ENCODE measurements at places on chromosomes 4 and X.

DNA sequence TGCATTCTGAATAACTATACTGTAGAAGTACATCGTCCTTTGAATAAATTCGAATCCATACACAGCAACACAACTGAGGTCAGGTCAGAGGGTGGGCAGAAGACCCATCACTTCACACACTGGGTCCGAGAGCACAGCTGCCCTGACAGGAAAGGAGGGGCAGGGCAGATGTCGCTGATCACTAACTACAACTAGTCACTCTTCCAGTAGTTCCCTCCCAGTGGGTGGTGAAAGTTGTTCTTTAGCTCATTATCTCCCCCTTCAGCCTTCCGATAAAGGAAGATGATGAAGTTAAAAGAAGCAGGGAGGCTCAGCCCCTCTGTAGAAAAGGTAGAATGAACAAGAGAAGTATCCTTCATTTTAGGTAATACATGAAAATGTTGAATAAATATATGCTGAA lies 278.9 kb downstream of the INPP4B start:
- DNase-seq: no peak

DNA sequence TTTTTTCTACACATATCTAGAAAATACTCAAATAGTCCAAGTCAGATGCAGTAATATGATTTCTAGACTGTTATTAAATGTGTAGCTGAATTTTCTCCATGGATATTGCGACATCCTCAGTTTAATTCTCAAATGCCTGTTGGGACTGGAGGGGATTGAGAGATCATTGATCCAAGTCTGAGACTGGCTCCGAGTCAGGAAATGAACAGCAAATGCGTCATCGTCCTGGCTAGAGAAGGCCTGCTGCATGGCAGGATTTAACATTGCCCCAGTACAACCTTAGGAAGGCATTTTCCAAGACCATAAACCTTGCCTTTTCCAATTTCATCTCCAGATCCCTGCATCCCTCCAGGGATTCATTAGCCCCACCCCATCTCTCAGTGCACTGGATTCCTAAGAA lies 56.6 kb upstream of the SLC6A14 start:
- no peak for DNase-seq

DNA sequence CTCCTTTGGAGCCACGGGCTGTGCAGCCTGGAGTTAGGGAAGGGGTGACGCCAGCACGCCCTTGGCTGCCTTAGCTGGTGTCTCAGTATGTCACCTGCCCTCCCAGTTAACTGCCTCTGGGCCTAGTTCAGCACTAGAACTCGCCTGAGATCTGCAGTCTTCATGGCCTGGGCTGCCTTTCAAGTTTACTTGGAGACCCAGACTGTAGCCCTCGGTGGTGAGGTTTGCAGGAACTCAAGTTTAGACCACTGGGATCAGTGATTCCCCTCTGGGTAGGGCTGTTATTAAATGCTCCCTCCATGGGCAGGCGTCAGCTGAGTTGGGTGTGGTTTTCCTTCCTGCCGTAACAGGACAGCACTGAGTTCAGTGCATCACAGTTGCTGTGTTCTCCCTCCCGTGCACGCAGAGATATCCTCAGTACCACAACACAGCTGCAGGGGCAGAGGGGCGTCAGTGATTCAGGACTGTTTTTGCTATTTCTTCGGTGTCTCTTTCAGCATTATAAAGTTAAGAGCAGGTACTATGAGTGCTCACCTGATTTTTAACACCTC lies 30.5 kb downstream of the PLAC8 start:
- DNase-seq: no peak

DNA sequence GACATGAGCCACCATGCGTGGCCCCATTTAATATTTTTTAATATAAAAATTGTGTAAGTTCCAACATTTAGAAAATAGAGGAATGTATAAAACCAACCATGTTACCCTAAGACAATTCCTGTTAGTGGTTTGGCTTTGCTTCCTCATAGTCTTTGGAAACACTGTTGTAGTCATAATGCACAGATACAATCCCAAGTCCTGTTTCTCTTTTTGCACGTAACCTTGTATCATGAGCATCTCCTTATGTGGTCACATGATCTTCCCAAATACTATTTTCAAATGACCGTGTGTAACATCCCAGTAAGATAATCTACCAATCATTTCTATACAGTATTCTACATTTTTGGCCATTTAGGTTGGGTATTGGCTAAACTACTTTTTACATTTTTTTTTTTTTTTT lies 13.9 kb upstream of the RHOH start:
- DNase-seq: no peak

DNA sequence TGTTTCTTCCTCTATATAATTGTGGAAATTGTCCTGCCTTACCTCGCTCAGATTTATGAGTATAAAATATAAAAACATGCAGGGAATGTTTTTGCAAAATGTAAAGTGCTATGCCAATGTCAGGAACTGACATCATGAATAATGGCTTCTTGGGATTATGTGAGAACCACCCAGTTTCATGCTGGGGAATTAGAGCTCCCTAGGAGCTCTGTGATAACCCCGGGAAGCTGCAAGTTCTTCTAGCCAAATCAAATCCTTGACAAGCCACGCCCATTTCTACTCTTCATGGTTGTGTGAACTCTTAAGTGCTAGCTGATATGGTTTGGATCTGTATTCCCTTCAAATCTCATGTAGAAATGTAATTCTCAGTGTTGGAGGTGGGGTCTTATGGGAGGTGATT lies 85.9 kb upstream of the PAK3 start:
- DNase-seq: no peak

GRCh38 chr4:29262986-29263385 lies 1457.2 kb upstream of the PCDH7 start:
- DNase-seq: no peak

- no peak for DNase-seq
Measured at GRCh38 chrX:151997539-151997938, 23.1 kb upstream of the GABRE start.

GRCh38 chr4:179352221-179352620 lies 1910.0 kb upstream of the AGA start:
- DNase-seq: no peak

- no peak for DNase-seq
Measured at GRCh38 chrX:109187473-109188168, 294.3 kb downstream of the GUCY2F start.

DNA sequence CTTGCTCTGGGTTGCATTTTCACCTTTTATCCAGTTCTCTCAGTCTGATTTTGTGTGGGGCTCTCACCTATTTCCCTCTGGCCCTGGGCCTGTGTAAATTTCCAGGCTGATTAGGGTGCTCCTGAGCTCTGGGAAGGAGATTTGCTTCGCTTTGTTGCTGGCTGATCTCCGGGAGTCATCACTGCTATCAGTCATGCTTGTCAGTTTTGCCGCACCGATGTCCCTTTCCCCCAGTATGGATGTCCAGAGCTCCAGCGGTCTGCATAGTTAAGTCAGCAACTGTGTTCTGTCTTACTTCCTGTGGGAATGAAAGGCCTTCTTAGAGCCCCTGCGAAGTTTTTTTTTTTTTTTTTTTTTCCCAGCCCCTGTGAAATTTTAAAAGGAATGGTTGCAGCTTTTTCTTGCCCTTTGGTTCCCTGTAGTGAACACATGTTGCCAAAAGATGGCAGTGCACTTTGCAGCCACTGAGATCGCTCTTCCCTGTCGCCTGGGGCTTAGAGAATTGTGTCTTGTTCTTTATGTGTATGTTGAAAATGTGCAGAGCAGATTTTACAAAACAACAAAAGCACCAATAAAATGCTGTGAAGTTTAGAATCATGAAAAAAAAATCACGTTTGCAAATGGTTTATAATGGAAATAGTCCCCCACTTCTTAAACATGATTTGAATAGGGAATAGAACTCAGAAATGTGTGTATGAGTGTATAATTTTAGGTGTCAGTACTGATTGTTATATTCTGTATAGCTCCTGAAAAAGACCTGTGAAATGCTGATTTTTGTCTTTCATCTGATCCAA lies 109.1 kb upstream of the SLC4A4 start:
- DNase-seq: peak; percentile 67

- DNase-seq: no peak
Measured at GRCh38 chrX:132737743-132738142, 220.7 kb downstream of the HS6ST2 start.

- no peak for DNase-seq
Measured at GRCh38 chr4:6270636-6271121, 1.0 kb downstream of the WFS1 start.

GRCh38 chrX:103629318-103630170 lies 769 bp downstream of the TCEAL1 start:
- DNase-seq: peak; percentile 6

- peak; percentile 29 for DNase-seq
Measured at GRCh38 chr4:125091-125771, 930 bp downstream of the ZNF718 start.

Measured in kidney glomerular epithelial cell (primary cell).